Breast epithelium (tissue), 4 donors: ENCODE measurements at places on chromosomes 2 and 18. TPM values are rescaled to one million over a fixed set of nuclear protein-coding genes. Genes with fewer than 3 reads are reported as not detected.

PLGLB1 gene
- total RNA-seq: 6.0 TPM

RASGRP3 gene
- total RNA-seq: 13.1 TPM

POU3F3 gene
- total RNA-seq: 0.98 TPM

IL1F10 gene
- total RNA-seq: not detected

MRO gene
- total RNA-seq: 0.66 TPM

DNA sequence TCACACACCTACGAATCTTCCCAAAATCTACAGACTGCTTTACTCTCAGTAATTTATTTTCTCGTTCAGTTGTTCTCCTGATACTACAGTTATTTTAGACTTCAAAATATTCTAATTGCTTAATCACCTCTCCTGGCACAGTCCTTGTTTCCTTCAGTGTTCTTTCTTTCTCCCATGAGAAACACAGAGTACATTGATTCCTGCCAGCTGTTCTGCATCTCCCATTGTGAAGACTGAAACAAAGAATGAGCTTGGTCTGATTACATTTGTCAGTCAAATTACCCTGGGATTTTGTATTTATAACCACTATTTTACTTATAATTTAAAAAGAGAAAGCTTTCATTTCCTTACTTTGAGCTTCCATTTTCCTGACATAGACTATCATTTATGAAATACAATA is 63.9 kb upstream of the TANK start:
- no peak overlapping the region for H3K4me3 ChIP-seq
- H3K36me3 ChIP-seq: no peaks in the 10 kb centered on the region
- H3K27ac ChIP-seq: peak overlapping the region; percentile 77
- H3K27me3 ChIP-seq: no peaks in the 10 kb centered on the region
- no peaks in the 10 kb centered on the region for H3K4me1 ChIP-seq

GRCh38 chr18:64519201-64519600 is 370.3 kb upstream of the LINC00305 start:
- no peaks in the 10 kb centered on the region for H3K36me3 ChIP-seq
- DNase-seq: no peak
- H3K4me3 ChIP-seq: no peak overlapping the region
- H3K4me1 ChIP-seq: no peaks in the 10 kb centered on the region
- no peaks in the 10 kb centered on the region for H3K27me3 ChIP-seq

DNA sequence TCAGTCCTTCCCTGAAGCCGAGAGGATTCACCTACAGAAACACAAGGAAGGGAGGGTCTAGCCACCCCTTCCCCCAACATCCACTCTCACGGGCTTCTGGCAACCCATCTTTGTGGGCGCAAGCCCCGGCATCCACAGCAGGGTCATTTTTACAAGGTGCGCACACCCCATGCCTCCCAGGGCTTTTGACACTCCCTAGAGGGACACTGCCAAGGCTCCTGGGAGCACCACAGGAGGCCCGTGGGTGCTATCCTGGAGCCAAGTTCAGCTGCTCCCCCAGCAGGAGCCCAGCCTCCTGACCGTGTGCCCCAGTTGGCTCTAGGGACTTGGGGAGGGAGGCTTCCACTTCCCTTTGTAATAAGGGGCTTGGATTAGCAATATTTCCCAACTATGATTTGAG is 251.6 kb downstream of the TNS1 start:
- H3K27ac ChIP-seq: no peak overlapping the region
- no peak overlapping the region for H3K4me3 ChIP-seq
- no peak for DNase-seq
- H3K36me3 ChIP-seq: no peaks in the 10 kb centered on the region
- H3K4me1 ChIP-seq: no peaks in the 10 kb centered on the region
- no peaks in the 10 kb centered on the region for H3K27me3 ChIP-seq

DNA sequence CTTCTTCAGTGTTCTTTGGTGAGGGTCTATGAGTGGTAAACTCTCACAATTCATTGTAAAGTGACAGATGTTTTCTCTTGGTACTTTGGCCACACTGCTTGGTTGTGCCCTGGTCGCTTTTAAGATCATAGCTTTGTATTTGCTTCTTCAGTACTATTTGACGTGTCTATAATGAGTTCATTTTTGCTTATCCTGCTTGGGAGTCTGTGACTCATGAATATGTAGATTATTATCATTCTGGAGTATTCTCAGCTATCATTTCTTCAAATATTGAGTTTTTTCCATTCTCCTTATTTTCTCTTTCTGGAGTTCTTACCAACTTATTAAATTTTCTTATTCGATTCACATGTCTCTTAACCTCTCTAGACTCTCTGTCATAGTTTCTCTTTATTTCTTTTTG is 73.0 kb upstream of the HS6ST1 start:
- no peak overlapping the region for H3K4me3 ChIP-seq
- DNase-seq: no peak
- no peaks in the 10 kb centered on the region for H3K27me3 ChIP-seq

GRCh38 chr18:35172009-35172408 is 68.8 kb upstream of the ZNF397 start:
- H3K36me3 ChIP-seq: no peaks in the 10 kb centered on the region
- no peak overlapping the region for H3K27ac ChIP-seq
- peaks cover 3% of the 10 kb centered on the region for H3K4me1 ChIP-seq
- H3K4me3 ChIP-seq: no peak overlapping the region
- DNase-seq: no peak

DNA sequence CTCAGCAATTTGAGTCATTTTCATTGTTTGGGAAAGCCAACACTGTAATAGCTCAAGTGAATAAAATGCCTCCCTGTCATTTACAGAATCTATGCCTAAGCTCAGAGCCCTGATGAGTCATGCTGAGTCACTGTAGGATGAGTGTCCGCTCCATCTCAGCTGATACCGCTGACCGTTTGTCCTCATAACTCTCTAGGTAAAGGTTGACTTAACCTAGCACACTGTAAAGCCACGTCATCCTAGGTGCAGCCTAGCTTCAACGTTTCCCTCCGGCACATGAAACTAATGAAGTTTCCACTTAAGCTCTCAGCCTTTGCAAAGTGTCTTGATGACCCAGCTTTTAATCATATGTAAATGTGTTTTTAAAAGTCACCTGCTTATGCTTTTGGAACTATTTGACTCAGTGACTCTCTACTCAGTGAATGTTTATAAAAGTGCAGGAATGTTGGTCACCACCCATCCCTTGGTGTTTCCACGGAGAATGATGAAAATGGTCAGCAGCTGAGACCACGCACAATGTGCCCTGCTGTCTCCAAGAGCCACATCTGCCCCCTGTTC is 154.0 kb downstream of the PMAIP1 start:
- no peak for DNase-seq
- no peak overlapping the region for H3K27ac ChIP-seq
- no peak overlapping the region for H3K4me3 ChIP-seq
- no peaks in the 10 kb centered on the region for H3K27me3 ChIP-seq
- no peaks in the 10 kb centered on the region for H3K36me3 ChIP-seq
- H3K4me1 ChIP-seq: no peaks in the 10 kb centered on the region

DNA sequence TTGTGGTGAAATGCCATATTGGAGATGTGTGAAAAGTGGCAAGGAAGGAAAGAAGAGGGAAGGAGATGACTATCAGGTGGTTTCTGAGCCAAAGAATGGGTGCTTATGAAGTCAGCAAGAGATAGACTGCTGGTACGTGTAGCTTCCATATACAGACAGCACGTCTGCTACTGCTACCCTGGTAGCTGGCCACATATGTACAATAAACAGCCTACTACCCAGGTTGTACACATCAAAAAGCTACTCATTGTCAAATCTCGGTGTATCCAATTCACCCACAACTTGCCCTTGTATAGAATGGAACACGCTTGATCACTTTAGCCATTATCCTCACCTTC is 761.8 kb downstream of the LRRTM4 start:
- no peak overlapping the region for H3K27ac ChIP-seq
- no peaks in the 10 kb centered on the region for H3K36me3 ChIP-seq
- no peaks in the 10 kb centered on the region for H3K4me1 ChIP-seq
- H3K27me3 ChIP-seq: no peaks in the 10 kb centered on the region

DNA sequence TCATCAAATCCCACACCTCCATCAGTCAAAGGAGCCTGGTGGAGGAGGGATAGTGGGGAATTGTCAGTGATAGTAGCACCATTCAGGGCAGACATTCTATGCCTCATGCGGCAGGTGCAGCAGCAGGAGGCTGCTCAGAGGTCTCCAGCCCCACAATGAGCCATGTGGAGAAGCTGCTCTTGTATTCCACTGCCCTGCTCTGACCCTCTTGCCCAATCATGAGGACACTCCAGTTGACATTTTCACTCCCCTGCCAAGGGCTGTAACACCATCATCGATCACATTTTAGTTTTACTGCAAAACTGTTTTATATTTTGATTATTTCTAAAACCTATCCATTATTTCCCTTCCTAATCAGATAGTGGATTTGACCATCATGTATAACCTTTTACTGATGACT is 487.6 kb upstream of the KLHL29 start:
- no peaks in the 10 kb centered on the region for H3K4me1 ChIP-seq
- H3K4me3 ChIP-seq: no peak overlapping the region
- H3K27ac ChIP-seq: no peak overlapping the region
- DNase-seq: no peak
- no peaks in the 10 kb centered on the region for H3K36me3 ChIP-seq

GRCh38 chr2:177249038-177249437 is 15.5 kb downstream of the NFE2L2 start:
- peaks cover 23% of the 10 kb centered on the region for H3K4me1 ChIP-seq
- no peak for DNase-seq
- H3K36me3 ChIP-seq: no peaks in the 10 kb centered on the region
- H3K4me3 ChIP-seq: no peak overlapping the region
- no peaks in the 10 kb centered on the region for H3K27me3 ChIP-seq

DNA sequence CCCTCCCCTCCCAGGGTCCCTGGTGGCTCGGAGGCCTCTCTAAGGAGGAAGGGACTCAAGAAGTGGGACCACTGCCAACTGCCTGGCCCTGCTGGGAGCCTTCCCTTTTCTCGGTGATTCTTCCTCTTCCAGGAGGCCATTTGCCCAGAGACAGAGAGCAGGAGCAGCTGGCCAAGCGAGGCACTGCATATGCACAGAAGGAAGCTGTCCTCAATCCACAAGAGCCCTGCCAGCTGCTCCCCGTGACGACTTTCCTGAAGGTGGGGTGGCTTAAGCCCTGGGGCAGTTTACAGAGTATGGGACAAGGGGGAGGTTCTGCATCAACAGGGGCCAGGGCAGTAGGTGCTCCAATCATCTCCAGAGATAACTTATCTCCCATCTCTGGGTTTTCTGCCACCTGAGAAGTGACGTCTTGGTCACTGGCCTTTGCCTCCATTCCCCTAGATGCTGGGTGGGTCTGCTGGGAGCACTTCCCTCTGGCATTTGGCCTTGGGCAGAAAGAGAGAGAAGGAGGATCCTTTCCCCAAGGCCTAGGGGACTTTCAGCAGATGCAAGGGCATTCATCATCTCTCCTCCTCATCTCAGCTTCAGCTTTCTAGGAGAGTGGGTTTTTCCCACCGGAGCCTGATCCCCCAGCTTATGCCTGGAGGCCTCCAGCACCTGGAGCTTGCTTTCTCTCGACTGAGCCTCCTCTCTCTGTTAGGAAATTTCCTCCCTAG is 28.5 kb downstream of the CIB4 start:
- no peaks in the 10 kb centered on the region for H3K4me1 ChIP-seq
- no peak for DNase-seq
- no peak overlapping the region for H3K27ac ChIP-seq

- no peaks in the 10 kb centered on the region for H3K27me3 ChIP-seq
- H3K36me3 ChIP-seq: no peaks in the 10 kb centered on the region
- H3K4me1 ChIP-seq: no peaks in the 10 kb centered on the region
- peak; percentile 48 for DNase-seq
- H3K27ac ChIP-seq: peak overlapping the region; percentile 22
Measured at GRCh38 chr2:235458839-235459273, 35.0 kb upstream of the AGAP1 start.

DNA sequence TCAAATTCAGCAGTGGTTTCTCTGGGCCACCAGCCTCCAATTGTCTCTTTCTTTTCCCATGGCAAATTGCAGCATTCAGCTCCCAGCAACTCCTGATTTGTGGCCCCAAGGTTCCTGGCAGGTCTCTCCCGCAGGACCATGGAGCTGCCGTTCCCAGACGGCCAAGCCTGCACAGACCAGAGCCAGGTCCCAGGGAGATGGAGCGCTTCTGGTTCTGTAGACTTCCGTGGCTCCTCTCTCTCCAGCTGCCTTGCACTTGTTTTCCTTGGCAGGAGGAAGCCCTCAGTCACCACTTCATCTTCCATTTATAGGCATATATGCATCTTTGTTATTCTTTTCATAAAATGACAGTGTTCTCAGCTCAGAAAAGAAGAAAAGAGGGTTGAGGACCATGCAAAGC is 21.7 kb downstream of the TNP1 start:
- H3K4me1 ChIP-seq: no peaks in the 10 kb centered on the region
- H3K36me3 ChIP-seq: no peaks in the 10 kb centered on the region
- DNase-seq: no peak
- H3K27me3 ChIP-seq: no peaks in the 10 kb centered on the region

GRCh38 chr18:50970006-50970405 is 2.2 kb downstream of the ELAC1 start:
- no peak for DNase-seq
- H3K27ac ChIP-seq: no peak overlapping the region
- no peaks in the 10 kb centered on the region for H3K4me1 ChIP-seq
- H3K36me3 ChIP-seq: no peaks in the 10 kb centered on the region

- H3K4me1 ChIP-seq: peaks cover 11% of the 10 kb centered on the region
- H3K36me3 ChIP-seq: no peaks in the 10 kb centered on the region
- no peak overlapping the region for H3K4me3 ChIP-seq
Measured at GRCh38 chr2:109244750-109245382, 115.9 kb downstream of the SH3RF3 start.

DNA sequence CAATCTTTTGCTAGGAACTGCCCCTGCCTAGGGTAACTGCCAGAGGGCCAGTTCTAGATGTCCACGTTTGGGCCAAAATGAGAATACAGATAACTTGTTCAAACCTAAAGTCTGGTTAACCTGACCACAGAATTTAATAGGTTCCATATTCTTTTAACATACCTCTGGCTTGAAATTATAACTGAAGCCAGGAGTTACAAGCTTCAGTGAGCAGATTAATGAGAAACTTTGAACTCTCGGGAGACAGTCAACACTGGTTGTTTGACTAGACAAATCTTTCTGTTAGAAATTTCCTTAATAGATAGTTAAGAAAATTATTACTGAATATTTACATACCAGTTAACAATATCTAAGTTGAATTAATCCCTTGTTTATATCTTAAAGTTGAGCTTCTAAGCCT is 110.0 kb upstream of the KLF7 start:
- no peaks in the 10 kb centered on the region for H3K4me1 ChIP-seq
- H3K27me3 ChIP-seq: no peaks in the 10 kb centered on the region
- no peak for DNase-seq

- DNase-seq: no peak
- no peaks in the 10 kb centered on the region for H3K4me1 ChIP-seq
- H3K27ac ChIP-seq: no peak within 1 kb of the TSS
- no peaks in the 10 kb centered on the region for H3K36me3 ChIP-seq
Measured at GRCh38 chr2:238138331-238139195, at the start of gene KLHL30. KLHL30 (plus strand) TSS chr2:238138668; CDS start chr2:238140755, 2,087 bp downstream.

- DNase-seq: no peak
Measured at GRCh38 chr2:118151831-118152230, 63.6 kb downstream of the INSIG2 start.

DNA sequence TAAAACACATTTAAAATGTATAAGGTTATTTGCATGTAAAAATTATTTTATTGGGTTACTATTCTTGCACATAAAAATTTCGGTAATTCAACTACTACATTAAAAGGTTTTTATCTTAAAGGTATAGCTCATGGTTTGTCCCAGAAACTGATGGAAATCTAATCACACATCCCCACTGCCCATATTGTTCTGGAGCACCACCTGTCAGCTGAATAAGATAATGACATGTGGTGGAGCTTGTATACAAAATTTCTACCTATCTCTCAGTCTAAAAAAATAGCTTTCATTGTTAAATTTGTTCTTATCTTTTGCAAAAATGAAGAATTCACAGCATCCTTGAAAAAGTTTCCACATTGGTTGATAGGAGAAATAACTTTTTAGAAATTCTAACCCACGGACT is 18.3 kb downstream of the ERBB4 start:
- no peaks in the 10 kb centered on the region for H3K36me3 ChIP-seq
- H3K4me1 ChIP-seq: no peaks in the 10 kb centered on the region
- H3K27me3 ChIP-seq: no peaks in the 10 kb centered on the region
- DNase-seq: no peak
- no peak overlapping the region for H3K27ac ChIP-seq
- H3K4me3 ChIP-seq: no peak overlapping the region
